ENCODE measurements at places on chromosomes 13 and 19. TPM values are rescaled to one million over a fixed set of nuclear protein-coding genes. Genes with fewer than 3 reads are reported as not detected.

The MRPS31 gene
- 23.7 TPM for polyA plus RNA-seq

The HIPK4 gene
- polyA plus RNA-seq, result 0.03 TPM

The FARP1 gene
- 126 TPM for polyA plus RNA-seq

The PTGIR gene
- polyA plus RNA-seq, result not detected

The ZNF682 gene
- 2.0 TPM for polyA plus RNA-seq

The OR7C2 gene
- polyA plus RNA-seq, result not detected

The FPR3 gene
- polyA plus RNA-seq, result 0.12 TPM

The KLK13 gene
- not detected for polyA plus RNA-seq

The MAU2 gene
- 42.5 TPM for polyA plus RNA-seq

DNA sequence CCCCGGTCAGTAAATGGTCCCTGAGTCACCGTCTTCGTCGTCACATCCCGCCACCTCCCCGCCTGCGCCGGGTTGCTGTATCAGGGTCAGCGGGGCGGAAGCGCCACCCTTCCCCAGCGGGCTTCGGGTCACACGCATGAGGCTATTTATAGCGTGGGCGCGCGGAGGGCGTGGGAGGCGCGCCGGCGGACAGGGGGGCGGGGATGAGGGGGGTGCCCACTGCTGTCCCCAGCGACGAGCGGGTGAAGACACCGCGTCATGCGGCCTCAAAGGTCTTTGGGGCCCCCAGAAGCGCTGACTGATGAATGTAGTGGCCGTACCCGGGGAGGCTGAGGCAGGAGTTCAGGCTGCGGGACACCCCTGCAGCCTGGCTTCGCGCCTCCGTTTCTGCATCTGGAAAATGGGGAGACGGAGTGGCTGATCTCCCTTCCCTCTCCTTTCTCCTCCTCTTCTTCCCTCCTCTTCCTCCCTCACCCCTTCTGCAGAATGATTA, 7.9 kb downstream of the UNC13A start:
- DNase-seq, result no peak

DNA sequence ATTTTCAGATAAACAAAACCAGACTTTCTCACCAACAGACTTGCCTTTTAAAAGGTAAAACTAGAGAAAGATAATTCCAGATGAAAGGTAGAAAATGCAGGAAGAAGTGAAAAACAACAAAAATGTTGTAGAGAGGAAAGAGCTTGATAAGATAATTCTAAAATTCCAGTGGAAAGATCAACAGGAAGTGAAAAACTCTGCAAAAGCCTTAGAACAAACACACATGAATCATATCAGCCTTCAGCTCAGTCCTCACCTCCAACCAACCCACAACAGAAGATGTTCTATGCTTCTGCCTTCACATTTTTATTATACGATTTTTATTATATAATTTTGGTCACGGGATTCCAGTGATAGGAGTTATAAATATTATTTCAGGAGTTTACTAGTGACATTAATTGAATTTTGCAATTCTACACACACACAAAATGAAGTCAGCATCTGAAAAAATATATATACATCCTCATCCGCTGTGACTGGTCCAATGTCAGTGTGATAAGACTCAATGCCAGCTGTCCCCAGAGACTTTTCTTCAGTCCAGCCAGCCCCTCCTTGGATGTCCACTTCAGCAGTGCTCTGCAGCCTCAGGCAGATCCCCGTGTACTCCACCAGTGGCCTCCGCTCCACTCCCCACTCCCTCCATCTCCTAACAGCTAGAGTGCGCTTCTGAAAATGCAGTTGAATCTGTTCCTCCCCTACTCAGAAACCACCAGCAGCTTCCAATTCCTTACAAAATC, 57.9 kb downstream of the GADD45B start:
- no peak for DNase-seq

GRCh38 chr19:18007044-18007916, 690 bp upstream of the ARRDC2 start:
- DNase-seq, result peak; percentile 46

DNA sequence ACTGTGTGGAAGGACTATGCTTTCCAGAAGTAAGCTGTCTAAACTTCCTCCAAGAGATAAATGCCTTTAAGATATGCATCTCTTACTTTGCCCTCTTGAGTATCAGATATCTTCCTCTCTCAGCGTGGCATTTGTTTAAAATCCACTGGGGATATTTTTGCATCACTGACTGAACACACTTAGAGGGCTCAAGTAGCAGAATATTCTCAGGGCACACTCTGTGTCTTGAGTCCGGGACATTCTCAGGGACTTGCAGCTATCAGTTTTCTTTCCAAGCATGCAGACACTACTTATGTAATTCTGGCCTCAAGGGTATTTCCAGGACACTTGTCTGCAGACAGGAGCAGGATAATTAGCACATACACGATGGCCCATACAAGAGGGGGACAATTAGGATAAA, 84.7 kb downstream of the ERCC5 start:
- no peak for DNase-seq

DNA sequence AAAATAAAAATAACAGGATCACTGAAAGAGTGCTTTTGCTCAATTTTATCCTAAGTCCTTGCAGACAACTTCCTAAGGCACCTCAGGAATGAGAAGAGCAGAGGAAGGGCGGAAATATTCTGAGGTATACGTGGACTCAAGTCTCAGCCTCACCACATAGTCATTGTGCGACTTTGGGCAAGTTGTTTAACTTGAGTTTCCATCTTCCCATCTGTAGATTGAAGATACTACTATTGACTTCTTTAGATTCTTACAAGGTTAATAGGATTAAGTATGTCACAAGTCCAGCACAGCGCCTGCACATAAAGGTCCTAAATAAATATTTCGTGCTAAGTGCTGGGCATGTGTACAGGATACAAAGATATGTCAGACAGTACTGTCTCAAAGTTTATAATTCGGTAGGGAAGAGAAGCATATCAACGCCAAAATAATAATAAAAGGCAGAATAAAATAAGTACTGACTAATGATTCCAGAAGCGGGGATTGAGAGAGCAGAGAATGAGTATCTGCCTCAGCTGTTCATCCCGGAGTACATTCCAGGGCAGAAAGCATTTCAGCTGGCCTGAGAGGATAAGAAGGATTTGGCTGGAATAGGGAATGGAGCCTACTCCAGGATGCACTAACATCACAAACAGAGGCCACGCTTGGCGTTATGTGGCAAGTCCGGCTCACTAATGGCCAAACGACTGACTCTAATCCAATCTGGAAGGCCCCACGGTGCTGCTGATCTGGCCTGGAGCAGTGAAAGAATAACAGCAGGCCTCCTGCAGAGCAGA, 139.7 kb downstream of the FLT1 start:
- no peak for DNase-seq

GRCh38 chr19:15159251-15159650, 41.5 kb downstream of the NOTCH3 start:
- no peak for DNase-seq

GRCh38 chr19:37903096-37903495, 3.3 kb downstream of the WDR87 start:
- DNase-seq, result no peak

GRCh38 chr19:36256853-36257519, 42.1 kb downstream of the ZNF146 start:
- no peak for DNase-seq

DNA sequence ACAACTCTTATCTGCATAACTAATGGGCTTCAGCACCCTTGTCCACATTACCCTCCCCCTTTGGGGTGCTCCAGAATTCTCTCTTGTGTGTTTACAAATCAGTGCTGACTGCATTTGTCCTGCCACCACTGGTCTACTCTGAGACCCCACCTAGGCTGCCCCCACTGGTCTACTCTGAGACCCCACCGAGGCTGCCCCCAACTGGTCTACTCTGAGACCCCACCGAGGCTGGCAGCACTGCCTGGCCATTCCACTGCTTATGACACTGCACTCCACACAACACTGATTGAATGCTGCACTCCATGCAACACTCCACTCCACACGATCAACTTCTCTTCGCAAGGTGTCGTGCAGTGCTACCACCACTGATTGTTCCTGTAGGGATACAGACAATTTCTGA, 1459.2 kb upstream of the SLC10A2 start:
- DNase-seq, result no peak

GRCh38 chr13:72458701-72459100, 268.7 kb downstream of the MZT1 start:
- no peak for DNase-seq
